Suppressor macrophage (primary cell): ENCODE measurements at places on chromosomes 2 and 18.

- DNase-seq: no peak
Measured at GRCh38 chr2:158487419-158487818, 30.7 kb downstream of the PKP4 start.

DNA sequence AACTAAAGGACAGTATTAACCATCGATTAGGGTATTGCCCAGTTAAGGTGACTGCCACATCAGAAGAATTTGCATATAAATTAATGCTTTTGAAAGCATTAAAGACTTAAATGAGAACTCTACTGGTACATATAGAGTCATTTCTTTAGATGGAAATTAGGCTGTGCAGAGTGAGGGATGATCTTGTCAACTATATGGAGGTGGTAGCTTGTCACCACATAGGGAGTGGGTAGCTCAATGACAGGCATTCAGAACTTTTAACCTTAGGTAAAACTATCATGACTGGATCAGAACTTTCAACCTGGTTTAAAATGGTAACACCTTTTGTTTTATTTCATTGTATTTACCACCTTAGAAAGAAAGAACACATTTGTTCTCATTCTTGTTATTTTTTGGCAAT is 384.6 kb upstream of the LRRTM1 start:
- DNase-seq: no peak

DNA sequence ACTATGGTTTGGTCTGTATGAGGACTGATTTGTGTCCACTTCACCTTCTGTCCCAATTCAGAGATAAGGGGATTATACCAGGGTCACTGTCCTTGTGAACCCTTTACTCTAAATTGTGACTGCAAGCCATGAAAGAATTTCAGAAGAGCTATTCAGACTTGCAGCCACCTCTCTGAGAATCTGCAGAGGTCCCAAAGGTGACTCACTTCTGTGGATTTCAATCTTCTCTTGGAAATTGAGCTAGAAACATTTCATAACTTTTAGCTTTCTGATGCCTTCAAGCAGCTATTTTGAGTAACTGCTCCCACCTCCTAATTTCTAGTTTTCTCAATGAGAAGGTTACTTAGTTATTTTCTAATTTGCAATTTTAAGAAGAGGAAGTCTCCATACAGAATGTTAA is 1242.4 kb upstream of the ACVR2A start:
- DNase-seq: no peak

DNA sequence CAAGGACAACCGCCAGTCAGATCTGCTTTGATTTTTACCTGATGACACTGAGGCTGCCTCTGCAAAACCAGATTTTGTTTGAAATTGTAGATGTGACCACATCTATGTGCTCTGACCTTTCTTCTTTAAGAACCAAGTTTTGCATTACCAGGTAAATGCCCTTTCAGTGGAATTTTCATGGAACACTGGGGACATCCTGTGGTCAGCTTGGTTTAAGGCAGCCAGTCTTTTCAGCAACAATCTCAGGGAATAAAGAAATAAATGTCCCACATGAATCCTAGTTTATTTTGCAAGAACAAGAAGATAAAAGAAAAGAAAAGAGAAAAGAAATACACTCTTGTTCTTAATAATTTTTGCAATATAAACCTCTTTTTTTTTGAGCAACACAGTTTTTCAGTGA is 90.6 kb downstream of the POU3F3 start:
- DNase-seq: peak; percentile 5

- DNase-seq: no peak
Measured at GRCh38 chr18:21513292-21513691, 87.2 kb downstream of the ESCO1 start.

DNA sequence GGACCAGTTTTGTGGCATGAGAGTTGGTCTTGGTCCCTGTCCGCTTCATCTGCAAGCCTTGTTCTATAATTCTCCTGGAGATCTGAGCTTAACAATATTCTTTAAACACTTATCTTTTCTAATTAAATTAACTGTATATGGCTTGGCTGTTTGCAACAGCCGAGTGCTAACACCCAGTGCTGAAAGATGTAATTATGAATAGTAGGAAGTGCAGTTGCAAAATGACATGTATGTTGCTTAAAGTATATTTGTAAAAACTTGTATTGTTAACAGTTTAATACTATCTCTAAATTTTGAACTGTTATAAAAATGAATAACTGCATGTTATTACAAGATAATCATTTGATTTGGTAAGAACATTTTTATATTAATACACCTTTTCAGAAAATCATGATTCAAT is 45.1 kb downstream of the CCDC102B start:
- DNase-seq: peak; percentile 25

- no peak for DNase-seq
Measured at GRCh38 chr2:70508711-70509462, 44.7 kb downstream of the TGFA start.

GRCh38 chr18:73270920-73271634 is 403.3 kb upstream of the NETO1 start:
- DNase-seq: no peak

DNA sequence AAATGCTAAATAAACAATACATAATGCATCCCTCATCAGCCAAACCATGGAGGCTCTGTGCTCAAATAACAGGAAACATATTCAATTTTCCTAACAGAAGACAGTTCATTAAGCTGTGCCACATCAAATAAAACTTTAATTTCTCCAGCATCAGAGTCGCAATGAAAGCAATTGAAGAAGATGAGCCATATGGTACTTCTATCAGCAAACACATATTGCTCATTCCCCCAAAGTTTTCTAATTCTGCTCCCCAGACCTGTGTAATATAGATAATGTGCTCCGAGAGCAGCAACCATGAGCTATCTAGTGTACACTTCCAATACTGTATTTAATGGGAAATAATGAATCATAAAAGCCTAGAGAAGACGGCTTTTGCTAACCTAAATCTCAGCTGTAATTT is 263.2 kb downstream of the MEIS1 start:
- no peak for DNase-seq

DNA sequence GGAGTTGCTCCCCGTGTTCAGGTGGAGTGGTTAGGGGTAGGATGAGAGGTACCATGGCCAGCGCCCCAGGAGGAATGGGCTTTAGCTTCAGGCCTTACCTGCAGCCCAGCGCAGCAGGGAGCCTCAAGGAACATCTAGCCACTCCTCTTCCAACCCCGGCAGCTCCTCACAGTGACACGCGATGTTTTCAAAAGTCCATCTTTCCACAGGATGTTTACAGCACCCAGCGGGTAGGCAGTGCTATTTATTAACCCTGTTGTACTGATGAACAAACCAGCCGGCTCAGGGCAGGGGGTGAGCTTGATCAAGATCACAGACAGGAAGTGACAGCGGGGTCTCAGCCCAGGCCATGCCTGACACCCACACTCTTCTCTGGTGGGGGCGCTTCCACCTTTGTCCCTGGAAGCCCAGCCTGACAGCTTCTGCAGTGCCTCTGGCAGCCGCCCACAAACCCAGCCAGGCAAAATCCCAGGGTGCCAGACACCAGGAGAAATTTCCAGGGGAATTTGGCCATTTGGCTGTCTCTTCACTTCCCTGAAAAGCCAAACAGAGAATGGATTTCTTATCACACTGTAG is 18.4 kb upstream of the PRLH start:
- no peak for DNase-seq

DNA sequence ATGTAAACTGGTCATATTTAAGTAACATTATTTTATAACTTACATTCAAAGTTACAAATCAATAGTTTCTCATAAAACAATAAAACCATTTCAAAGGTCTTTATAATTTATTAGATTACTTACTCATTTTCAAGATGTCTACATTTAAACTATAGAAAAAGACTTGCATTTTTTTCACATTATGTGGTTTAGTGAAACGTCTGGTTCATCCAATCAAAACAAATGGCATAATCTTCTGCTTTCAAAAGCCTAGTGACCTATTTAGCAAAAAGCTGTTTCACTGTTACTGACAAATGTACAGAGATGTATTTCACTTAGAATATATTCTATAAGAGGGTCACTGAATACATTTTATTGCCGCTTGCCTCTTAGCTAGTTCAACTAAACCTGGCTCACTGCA is 49.3 kb upstream of the MCM6 start:
- DNase-seq: no peak

DNA sequence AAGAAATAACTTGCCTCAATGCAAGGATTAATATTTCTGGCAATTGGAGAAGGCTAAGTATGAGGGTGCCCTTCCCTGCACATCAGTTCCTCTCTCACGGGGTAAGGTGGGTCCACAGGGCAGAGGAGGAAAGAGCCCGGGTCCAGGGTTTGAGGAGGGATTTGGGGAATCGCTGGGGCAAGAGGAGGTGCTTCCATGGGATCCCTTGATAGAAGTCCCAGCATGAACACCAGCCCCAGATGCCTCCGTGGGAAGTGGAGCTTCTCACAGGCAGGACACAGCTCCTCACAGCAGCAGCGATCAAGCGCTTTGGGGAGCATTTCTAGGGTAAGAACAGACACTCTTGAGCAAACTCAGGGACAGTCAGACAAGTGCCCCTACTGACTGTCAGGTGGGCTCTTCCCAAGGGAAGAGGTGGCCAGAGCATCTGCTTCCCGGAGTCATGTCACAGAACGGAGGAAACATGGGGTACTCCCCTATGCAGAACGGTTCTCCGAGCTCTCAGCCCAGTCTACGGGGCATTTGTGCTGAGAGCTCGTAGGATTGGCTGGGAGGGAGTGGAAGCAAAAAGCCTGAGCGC is 218.9 kb upstream of the ARL4C start:
- DNase-seq: no peak

GRCh38 chr18:80194874-80195570 is 52.3 kb downstream of the PARD6G start:
- no peak for DNase-seq

- DNase-seq: no peak
Measured at GRCh38 chr2:152815634-152816257, 97.3 kb downstream of the ARL6IP6 start.

DNA sequence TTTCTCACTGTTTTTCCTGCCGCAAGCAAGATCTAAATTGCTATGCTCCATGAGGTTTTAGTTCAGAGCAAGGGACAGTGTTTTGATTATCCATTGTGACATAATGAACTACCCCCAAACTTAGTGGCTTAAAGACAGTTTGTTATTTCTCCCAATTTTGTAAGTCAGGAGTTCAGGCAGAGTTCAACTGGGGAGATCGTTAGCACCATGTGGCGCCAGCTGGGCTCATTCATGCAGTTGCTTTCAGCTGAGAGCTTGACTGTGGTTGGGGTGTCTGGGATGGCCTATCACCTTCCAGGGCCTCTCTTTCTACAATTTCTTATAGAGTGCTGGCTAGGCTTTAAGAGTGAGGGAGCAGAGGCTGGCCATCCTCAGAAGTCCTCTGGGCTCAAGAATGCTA is 382.9 kb upstream of the CELF4 start:
- DNase-seq: no peak

DNA sequence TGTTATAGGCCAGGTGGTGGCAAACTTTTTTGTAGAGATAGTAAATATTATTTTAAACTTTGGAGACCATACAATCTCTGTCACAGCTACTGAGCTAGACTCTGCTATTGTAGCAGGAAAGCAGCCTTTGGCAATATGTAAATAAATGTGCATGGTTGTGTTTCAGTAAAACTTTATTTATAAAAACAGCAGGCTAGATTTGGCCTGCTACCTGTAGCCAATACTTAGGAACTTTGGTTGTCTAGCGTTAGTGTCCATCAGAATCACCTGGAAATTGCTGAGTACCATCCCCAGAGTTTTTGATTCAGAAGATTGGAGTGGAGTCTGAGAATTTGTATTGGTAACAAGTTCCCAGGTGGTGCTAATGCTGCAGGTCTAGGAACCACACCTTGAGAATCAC is 23.8 kb upstream of the TNFRSF11A start:
- no peak for DNase-seq

DNA sequence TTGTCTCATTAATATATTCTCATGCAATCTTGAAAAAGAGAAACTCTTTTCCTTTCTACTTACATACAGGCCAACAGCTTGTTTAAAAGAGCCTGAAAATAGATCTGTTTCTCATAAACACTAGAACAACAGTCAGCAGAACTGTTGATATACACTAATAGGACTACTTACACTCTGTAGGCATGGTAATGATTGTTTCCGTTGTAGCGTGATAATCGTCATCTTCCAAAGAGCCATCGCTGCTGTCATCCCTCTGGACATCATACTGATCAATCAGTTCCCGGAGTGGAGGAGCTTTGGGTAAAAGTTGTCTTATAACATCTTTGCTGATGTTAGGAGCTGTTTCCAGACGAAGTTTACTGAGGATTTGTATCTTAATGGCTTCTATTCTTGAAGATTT is 476 bp downstream of the MSTN start:
- DNase-seq: no peak

DNA sequence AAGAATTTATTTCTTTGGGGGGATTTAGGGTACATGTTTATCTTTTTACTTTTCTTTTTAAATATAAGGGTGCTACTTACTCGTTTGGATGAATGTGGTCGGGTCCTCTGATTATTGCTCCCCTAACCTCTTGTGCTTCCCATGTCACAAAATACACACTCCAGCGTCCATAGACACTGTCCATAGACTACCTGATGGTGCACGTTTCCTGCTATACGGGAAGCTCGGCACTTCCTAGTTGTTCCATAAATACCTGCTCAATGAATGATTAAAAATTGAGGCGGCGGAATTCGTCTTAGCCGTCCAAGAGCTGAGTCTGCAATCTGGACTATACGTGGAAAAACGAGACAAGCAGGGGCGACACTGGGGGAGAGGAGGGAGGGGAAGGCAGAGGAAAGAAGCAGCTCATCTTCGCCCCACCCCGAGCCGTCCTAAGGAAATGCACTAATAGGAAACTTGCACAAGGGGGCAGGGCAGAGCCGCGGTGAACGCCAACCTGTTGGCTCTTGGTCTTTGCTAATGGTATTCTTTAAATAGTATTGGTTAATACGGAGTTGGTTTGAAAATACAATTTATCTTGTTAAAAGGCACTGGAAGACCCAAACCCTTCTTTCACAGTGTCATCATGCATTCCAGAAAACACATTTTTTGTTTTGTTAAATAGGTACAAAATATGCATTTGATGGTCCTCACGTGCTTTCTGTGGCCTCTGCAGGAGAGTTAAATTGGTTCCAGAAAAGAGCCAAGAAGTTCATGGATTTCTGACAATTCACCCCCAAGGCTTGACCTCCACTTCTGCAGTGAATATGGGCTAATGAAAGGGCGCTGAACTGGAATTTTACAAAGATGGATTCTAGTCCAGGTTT is 73.0 kb upstream of the KCTD1 start:
- peak; percentile 85 for DNase-seq

DNA sequence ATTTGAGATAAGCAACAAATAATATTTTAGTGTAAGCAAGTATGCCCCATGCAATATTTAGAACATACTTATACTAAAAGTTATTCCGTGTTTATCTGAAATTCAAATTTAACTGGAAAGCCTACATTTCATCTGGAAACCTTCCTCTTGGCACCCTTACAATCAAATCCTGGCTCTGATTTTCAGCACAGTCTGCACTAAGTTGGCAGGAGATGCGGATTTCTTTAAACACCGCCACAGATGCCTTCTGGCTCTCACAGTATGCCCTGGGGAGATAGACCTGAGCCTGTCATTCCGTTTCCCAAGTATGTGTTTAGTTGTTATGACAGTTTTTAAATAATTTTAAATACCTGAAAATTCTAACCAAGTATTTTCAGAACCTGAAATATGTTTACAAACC is 7.3 kb upstream of the MLPH start:
- DNase-seq: no peak
